Activated T-cell treated with anti-CD3 and anti-CD28 coated beads for 1 hour (primary cell): ENCODE measurements at places on chromosomes 6 and 20.

- no peak for DNase-seq
Observed at GRCh38 chr6:162173466-162173865, 554.1 kb downstream of the PRKN start.

- no peak for DNase-seq
Observed at GRCh38 chr20:10077081-10077471, 42.3 kb downstream of the ANKEF1 start.

- no peak for DNase-seq
Observed at GRCh38 chr6:105561486-105561885, 158.6 kb upstream of the PREP start.

GRCh38 chr6:100504786-100505737, 40.3 kb upstream of the SIM1 start:
- DNase-seq = no peak

GRCh38 chr20:47531458-47531857, 29.8 kb downstream of the NCOA3 start:
- no peak for DNase-seq

DNA sequence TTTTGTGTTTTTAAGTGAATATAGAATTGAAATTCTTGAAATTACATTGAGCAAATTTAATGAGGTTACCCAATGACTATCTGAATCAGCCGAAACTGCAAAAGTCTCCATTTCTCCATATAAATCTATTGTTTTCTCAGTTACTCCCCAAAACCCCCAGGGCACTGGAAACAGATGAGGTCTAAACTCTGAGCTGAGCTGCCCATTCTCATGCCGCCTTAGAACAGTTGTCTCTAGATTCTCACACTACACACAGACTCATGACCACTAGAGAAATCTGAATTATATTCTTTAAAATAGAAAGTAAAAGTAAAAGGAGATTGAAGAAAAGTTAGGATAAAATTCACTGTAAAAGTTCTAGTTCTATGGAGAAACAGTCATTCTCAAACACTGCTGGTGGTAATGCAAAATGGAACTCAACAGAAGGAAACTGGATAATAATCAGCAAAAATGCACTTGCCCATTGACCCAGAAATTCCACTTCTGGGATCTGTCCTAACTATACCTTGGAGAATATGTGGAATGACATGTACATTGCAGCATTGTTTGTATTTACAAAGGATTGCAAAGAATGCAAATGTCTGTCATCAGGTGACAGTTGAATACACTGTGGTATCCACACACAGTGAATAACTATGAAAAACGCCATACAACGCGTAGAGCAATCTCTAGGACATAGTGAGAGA, 125.5 kb downstream of the IPCEF1 start:
- no peak for DNase-seq

DNA sequence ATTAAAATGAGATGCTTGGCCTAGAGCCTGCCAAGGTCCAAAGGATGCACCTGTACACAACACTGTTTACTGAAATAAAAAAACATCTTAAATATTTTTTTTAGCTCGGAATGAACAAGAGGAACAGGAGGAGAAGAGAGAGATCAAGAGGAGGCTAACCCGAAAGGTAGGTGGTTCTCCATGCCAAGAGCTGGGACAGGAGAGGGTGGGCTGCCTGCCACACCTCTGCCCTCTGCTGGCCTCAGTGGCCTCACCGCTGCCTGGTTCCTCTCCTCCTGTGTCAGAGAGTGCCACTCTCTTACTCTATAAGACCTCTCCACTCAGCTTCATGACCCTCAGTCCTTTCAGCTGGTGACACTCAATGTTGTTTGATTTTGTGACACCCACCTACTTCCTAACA, 50.2 kb downstream of the TBC1D7 start:
- no peak for DNase-seq

- DNase-seq = no peak
Observed at GRCh38 chr6:16258709-16259075, 20.3 kb downstream of the GMPR start.

- DNase-seq = no peak
Observed at GRCh38 chr20:46799781-46800408, 90.4 kb downstream of the SLC2A10 start.

- peak; percentile 41 for DNase-seq
Observed at GRCh38 chr20:44651684-44652423, at the start of gene ADA. ADA (minus strand) TSS chr20:44651699; CDS start chr20:44651607, 92 bp downstream.

GRCh38 chr20:59821201-59821600, 112.2 kb downstream of the SYCP2 start:
- no peak for DNase-seq

GRCh38 chr6:119310486-119311036, 39.0 kb downstream of the MAN1A1 start:
- DNase-seq = no peak

DNA sequence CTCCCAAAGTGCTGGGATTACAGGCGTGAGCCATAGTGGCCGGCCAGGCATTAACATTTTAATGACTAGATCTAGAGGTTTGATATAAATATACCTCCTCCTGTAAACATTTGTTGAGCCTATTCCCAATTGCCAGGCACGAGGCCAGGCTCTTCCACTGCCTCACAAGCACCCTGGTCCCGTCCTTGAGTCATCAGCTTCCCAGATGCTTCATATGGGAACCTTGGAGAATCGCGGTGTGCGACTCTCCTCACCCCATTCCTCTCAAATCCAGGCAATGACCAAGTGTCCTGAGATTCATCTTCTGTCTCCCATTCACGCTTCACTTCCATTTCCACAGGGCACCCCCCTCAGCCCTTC, 35.9 kb upstream of the PIM1 start:
- DNase-seq = no peak

- no peak for DNase-seq
Observed at GRCh38 chr6:126333729-126334128, 6.2 kb upstream of the CENPW start.

DNA sequence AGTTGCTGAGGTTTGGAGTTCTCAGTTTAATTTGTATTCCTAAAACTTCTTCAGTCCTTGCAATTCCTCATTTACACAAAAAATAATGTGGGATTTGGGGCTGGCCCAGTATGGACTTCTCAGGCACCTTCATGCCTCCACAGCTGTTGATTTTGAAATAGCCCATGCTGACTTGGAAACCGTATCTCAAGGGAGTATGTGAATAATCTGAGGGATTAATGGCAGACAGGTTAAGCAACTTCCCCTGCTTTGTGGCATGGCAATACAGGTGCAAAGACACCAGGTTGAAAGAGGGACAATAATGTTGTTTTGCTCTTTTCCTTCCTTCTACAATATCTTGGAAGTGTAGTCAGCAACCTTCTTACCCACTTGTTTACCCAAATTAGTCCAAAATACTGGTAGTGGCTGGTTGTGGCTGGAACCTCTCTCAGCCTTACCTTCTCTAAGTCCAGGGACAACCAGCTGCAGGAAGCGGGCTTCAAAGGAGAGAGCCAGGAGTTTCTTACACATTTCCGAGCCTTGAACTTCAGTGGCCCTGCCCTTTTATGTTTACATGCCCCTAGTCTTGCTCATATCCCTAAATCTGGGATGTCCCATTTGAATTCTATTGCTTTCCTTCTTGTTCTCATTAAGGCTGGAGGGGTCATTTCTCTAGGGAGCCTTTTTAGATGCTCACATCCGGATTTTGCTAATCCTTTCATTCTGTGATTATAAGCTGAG, 44.1 kb upstream of the ADGRF1 start:
- DNase-seq = no peak

- no peak for DNase-seq
Observed at GRCh38 chr6:50278663-50279062, 228.9 kb upstream of the DEFB112 start.

DNA sequence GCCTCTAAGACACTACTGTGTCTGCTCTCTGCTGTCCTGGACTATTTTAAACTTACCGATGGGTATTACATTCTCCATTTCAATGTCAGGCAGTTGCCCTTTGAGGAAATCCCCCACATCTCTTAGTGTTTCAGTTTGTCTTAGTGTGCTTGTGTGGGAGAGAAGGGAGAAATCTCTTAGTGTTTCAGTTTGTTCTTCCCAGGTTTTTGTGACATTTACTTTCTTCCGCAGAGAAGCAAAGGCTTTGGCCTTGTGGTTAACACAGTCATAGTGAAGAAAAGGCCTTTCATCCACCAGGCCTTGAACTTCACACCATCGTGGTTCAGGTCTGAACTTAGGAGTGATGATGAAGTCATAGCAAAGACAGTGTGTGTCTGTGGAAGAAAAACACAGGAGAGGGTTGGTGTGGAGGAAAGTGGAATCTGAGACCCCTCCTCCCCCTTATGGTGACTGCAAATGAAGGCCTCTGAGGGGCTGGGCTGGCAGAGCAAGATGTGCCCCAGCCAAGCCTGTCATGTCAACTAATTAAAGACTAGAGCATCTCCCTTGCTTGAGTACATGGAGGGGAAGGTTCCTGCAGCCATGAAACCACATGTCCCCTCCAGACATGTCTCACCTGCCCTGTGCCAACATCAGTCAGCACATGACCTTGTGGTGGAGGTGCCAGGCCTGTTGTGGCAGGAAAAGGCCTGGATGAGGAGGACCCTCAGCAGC, 23.9 kb downstream of the RAET1L start:
- no peak for DNase-seq

DNA sequence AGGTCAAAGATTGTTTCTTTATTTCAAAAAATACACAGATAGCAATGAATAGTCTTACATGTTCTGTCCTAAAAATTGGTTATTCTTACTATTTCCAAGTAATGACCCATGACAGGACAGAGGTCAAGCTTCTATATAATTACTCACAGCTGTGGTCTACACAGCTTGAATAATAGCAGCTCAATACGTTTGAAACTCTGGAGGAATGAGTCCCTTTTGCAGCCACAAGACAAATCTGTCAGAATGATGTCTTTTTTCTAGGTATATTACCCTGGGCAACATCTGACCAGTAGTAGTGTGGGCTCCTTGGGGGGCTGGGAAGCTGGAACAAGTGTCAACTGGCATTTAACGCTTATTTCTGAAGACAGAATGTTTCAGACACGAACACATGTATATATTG, 84.9 kb upstream of the HTR1B start:
- no peak for DNase-seq

DNA sequence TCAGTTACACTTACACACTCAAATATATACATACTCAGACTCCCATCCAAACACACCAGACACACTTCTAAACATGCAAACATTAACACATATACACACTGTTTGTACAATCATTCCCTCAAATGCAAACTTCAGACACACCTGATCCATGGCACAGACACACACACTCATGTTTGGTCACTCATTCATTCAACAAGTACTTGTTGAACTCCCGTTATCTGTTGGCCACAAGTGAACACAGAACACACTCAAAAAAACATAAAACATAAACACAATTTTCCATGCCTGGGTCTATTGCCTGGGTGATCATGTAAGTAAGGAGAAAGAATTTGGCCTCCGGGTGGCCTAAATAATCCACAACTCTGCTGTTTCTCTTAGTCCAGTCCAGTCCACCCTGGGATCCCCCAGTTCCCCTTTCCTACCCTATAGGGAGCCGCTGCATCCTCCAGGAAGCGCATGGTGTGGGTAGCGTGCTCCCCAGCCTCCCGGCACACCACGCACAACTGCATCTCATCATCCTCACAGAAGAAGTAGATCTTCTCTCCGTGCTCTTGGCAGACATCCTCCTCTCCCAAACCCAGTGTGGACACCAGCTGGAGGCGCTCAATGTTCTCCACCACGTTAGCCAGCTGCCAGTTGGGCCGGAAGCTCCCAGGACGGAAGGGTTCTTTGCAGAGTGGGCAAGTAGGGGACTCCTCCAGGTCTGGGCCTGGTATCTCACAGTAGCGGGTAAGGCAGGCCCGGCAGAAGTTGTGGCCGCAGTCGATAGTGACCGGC, 815 bp downstream of the TRIM10 start:
- no peak for DNase-seq

GRCh38 chr6:81557811-81558210, 194.7 kb downstream of the TENT5A start:
- no peak for DNase-seq

GRCh38 chr20:35992713-35993335, 24.4 kb downstream of the CNBD2 start:
- peak; percentile 12 for DNase-seq

- no peak for DNase-seq
Observed at GRCh38 chr6:31490115-31490873, 7.7 kb upstream of the MICB start.

DNA sequence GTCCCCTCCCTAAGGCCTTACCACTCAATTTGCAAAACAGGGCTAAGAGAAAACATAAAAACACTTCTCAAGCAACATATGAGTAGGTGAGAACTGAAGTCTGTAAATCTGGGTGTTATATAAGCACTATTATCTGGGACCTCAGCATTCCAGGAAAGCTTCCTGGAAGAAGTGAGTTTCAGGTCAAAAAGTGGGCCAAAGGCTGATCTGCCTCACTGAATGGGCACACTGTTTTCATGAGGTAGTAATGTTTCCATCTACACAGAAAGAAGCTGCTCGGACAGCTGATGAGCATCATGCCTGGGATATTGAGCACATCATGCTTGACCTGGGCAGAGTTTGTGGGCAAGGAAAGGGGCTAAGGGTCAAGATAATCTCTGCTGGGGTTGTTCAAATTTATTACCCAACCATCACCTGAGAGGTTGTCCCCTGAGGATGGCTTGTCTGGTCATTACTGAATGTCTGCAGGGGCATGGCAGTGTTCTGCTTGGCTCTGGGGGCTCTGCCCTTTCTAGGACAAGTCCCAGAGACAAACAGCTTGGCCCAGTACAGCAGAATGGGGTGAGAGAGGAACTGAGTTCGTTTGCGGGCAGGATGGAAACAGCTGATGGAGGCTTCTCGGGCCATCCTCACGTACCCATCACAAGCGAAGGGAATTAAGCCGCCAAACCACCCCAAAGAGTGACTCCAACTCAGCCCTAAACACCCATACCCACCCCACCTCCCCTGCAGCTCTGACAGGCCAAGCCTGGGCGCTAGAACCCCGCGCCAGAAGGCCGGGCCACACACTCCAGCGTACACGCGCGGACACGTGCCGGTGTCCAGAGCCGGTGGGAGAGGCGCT, 1.2 kb upstream of the SYNJ2 start:
- DNase-seq = no peak

GRCh38 chr6:155647354-155647753, 191.7 kb upstream of the NOX3 start:
- no peak for DNase-seq

DNA sequence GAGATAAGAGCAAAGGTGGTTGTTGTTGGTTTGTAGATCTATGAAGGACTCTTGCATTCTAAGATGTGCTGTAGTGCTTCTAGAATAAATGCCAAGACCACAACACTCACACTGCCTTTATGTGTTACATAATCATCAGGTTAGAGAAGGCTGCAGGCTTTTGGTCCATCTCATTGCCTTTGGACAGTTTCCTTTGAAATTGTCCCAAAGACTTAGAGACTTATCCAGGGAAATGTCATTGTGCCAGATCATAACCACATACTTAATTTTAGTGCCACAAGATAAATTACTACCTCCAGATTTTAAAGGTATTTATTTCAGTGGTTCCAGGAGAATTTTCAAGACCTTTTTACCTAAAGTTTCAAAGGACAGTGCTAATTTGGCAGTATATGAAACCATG, 666.6 kb upstream of the CITED2 start:
- no peak for DNase-seq

GRCh38 chr6:44668976-44669934, 281.7 kb downstream of the CDC5L start:
- no peak for DNase-seq

- no peak for DNase-seq
Observed at GRCh38 chr6:109498052-109498451, 15.0 kb upstream of the ZBTB24 start.
